ENCODE measurements at places on chromosomes 5 and 9.

DNA sequence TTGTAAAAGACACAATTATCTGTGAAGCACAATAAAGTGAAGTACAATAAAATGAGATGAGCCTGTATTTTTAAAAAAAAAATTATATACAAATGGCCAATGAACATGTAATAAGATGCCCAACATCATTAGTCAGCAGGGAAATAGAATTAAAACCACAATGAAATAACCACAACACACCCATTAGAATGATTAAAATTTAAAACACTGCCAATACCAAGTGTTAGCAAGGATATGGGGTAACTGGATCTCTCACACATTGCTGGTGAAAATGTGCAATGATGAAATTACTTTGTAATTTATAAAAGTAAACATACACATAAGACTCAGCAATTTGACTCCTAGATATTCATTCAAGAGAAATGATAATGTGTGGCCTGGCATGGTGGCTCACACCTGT lies 62.8 kb downstream of the SHOC1 start:
- DNase-seq = no peak

- DNase-seq = no peak
Measured at GRCh38 chr9:5195463-5195862, 10.0 kb upstream of the INSL6 start.

- DNase-seq = no peak
Measured at GRCh38 chr5:126138281-126138931, 284.8 kb upstream of the GRAMD2B start.

DNA sequence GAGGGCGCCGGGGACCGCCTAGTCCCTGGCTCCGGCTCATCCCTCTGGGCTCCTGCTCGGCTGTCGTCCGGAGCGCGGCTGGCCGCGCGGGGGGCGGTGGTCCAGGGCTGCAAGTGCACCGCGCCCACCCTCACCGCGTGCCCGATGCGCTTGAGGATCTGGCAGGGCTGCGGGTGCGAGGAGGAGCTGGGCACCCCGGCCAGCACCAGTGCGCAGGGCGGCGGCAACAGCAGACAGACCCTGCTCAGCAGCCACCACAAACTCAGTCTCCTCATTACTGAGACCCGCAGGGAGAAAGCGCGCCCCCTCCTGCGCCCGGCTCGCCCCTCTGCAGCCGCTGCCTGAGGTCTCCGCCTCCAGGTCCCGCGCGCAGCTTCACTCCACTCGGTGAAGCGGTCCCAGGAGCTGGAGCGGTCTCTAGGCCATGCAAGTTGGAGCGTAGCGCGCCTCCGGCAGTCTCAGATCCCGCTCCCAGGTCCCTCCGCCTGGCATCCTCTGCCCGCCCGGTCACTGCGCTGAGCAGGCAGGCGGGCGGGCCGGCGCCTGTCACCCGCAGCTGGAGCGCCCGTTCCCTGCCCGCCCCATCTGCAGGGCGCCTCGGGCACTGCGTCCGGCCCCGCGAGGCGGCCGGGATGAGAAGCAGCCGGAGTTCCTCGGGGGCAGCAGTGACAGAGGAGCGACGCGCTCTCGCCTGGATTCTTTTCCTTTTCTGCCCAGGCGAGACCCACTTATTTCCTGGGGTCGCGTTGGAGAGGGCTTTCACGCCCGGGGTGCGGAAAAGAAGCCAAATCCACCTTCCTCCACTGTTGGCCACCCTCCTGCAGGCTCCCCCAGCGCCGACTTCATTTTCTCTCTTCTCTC lies 512 bp downstream of the GRIN3A start:
- DNase-seq = no peak

DNA sequence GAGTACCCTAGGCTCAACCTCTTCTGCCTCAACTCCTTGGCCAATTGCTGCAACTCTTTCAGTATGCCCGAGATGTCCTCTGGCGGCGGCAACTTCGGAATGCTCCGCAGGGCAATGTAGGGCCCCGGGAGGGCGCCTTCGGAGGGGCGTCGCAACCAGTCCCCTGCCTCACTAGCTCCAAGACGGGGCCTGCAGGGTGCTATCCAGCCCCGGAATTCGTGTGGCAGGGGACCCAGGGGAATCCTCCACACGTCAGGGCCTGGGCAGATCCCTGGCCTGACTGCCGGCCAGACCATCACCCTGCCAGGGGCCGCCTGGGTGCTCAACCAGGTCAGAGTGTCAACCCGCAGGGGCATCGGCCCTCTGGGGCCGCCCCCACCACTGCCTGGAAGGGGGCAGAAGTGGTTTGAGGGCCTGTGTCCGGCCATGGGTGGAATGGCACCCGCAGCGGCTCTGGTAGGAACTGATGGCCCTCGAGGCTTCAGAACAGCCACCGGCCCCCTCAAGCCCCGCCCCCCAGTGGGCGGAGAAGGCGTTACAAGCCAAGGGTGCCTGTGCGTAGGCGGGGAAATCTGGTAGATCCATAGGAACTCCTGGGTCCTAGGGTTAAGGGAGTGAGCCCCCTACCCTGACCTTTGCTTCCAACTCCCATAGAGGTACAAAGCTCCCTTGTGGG lies at the start of gene POU5F2:
Gene POU5F2, minus strand, starts transcription at position 465 of the 676 bp plus-strand sequence. Its CDS starts 37 bp downstream, at position 428.
- no peak for DNase-seq

GRCh38 chr5:115831163-115831768 lies 10.1 kb downstream of the ATG12 start:
- no peak for DNase-seq

DNA sequence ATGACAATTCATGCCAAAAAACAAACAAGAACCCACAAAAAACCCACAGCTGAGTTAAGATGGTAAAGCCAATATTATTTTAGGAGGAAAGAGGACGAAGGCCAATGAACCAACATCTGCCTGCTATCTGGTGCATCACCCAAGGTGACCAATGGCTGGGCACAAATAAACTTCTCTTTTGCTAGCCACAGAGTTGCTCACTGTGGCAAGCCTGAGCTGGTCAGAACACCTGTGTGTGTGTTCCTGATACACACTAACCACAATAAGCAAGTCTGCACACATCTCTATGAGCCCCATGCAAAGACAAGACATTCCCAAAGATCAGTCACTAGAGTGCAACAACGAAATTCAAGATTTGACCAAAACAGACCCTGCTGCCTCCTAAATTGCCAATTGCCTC lies 63.1 kb downstream of the RNF38 start:
- no peak for DNase-seq

DNA sequence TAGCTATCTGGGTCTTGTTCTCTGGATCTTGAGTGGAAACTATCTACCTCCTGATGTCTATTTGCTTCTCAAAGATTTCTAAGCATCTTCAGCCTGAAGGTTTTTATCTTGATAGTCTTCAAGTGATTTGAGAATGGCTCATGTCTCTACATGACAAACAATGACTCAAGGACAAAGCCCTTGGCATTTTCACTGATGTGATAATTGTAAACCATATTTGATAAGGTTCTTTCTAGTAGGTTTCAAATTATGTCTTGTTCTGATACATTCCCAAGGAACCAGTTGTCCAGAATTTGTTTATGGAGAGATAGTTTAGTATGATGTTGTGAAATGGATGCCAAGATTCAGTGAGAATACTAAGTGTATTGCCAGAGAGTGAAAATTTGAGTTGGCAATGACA lies 1079.3 kb upstream of the CDH9 start:
- DNase-seq = no peak

GRCh38 chr9:38372762-38373619 lies 19.5 kb upstream of the ALDH1B1 start:
- no peak for DNase-seq

- DNase-seq = no peak
Measured at GRCh38 chr9:108316066-108316465, 539.7 kb downstream of the ACTL7B start.

Measured in activated CD8-positive, alpha-beta memory T cell treated with anti-CD3 and anti-CD28 coated beads for 1 hour (primary cell).